ENCODE measurements at places on chromosomes 2 and 18. TPM values are rescaled to one million over a fixed set of nuclear protein-coding genes. Genes with fewer than 3 reads are reported as not detected.

The MAP2 gene
- total RNA-seq: 1.4 TPM

The TMEM247 gene
- not detected for total RNA-seq

GRCh38 chr2:15412779-15413178, 148.4 kb downstream of the NBAS start:
- DNase-seq: no peak
- H3K4me3 ChIP-seq: no peak overlapping the region
- no peaks in the 10 kb centered on the region for H3K36me3 ChIP-seq
- no peaks in the 10 kb centered on the region for H3K4me1 ChIP-seq

GRCh38 chr2:222049946-222050345, 248.9 kb downstream of the PAX3 start:
- no peak overlapping the region for H3K4me3 ChIP-seq
- no peak for DNase-seq
- no peak overlapping the region for H3K27ac ChIP-seq
- H3K27me3 ChIP-seq: peaks cover 3% of the 10 kb centered on the region
- H3K4me1 ChIP-seq: no peaks in the 10 kb centered on the region
- H3K36me3 ChIP-seq: no peaks in the 10 kb centered on the region

- H3K27me3 ChIP-seq: no peaks in the 10 kb centered on the region
- H3K4me1 ChIP-seq: peaks cover 6% of the 10 kb centered on the region
- DNase-seq: no peak
- H3K36me3 ChIP-seq: no peaks in the 10 kb centered on the region
- no peak overlapping the region for H3K4me3 ChIP-seq
Observed at GRCh38 chr2:156396126-156396525, 40.1 kb upstream of the GPD2 start.

DNA sequence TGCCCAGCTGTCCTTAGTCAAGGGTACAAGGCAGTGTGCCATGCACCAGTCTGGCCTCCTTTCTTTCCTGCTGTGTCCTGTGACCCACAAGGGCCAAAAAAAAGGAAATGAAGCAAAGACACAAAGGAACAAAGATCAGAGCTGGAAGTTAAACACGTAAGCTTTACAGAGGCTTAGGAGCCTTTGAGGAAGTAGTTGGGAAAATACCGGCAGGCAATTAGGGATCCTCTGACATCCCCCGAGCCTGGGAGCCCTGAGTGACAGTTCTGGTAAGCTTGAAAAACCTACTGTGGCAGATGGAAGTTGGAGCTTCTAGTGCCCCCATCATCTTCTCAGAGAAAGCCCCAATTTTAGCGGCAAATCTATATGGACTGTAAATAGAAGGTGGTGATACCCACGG, 78.5 kb downstream of the SPRED2 start:
- H3K27me3 ChIP-seq: no peaks in the 10 kb centered on the region
- H3K27ac ChIP-seq: peak overlapping the region; percentile 18
- peaks cover 23% of the 10 kb centered on the region for H3K4me1 ChIP-seq
- peak; percentile 55 for DNase-seq
- no peaks in the 10 kb centered on the region for H3K36me3 ChIP-seq

DNA sequence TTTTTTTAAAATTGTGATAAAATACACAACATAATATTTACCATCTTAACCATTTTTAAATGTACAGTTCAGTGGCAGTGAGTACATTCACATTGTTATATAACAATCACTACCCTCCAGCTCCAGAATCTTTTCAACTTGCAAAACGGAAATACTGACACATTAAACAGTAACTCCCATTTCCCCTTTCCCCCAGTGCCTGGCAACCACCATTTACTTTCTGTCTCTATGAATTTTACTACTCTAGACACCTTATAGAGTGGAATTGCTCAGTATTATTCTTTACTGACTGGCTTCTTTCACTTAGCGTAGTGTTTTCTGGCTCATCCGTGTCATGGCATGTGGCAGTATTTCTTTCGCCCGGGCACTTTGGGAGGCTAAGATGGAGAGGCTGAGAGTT, 32.6 kb downstream of the FASTKD2 start:
- no peaks in the 10 kb centered on the region for H3K36me3 ChIP-seq
- H3K27me3 ChIP-seq: no peaks in the 10 kb centered on the region
- no peak overlapping the region for H3K27ac ChIP-seq
- H3K4me3 ChIP-seq: no peak overlapping the region

DNA sequence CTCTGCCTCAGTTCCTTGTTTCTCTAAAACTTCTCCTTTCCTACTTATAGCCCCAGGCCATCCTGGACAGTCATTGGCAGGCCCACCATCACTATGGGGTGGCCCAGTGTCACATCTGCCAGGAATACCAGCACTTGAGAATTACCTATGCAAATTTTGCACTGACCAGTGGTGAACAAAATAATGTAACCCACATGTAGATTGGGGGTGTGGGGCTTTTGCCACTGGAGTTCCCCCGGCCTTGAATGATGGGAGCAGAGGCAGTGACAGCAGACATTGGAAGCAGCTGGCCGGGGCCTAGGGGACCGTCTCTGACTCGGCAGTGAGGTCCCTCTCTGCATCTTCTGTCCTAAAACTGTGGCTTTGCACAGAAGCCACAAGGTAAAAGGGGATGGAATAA, 24.9 kb upstream of the DNMT3A start:
- no peak overlapping the region for H3K27ac ChIP-seq
- no peaks in the 10 kb centered on the region for H3K4me1 ChIP-seq
- DNase-seq: no peak
- H3K36me3 ChIP-seq: no peaks in the 10 kb centered on the region

GRCh38 chr2:70095720-70096670, 8.7 kb downstream of the PCBP1 start:
- H3K36me3 ChIP-seq: no peaks in the 10 kb centered on the region
- H3K27ac ChIP-seq: peak overlapping the region; percentile 53
- H3K4me1 ChIP-seq: no peaks in the 10 kb centered on the region
- no peak overlapping the region for H3K4me3 ChIP-seq
- no peak for DNase-seq
